ENCODE measurements at places on chromosomes 3 and 15.

- no peak for DNase-seq
Observed at GRCh38 chr3:17466028-17466427, 276.4 kb downstream of the TBC1D5 start.

GRCh38 chr3:38317192-38317759, 29.3 kb upstream of the XYLB start:
- no peak for DNase-seq

GRCh38 chr3:37608061-37608702, 253.5 kb upstream of the CTDSPL start:
- DNase-seq = no peak

DNA sequence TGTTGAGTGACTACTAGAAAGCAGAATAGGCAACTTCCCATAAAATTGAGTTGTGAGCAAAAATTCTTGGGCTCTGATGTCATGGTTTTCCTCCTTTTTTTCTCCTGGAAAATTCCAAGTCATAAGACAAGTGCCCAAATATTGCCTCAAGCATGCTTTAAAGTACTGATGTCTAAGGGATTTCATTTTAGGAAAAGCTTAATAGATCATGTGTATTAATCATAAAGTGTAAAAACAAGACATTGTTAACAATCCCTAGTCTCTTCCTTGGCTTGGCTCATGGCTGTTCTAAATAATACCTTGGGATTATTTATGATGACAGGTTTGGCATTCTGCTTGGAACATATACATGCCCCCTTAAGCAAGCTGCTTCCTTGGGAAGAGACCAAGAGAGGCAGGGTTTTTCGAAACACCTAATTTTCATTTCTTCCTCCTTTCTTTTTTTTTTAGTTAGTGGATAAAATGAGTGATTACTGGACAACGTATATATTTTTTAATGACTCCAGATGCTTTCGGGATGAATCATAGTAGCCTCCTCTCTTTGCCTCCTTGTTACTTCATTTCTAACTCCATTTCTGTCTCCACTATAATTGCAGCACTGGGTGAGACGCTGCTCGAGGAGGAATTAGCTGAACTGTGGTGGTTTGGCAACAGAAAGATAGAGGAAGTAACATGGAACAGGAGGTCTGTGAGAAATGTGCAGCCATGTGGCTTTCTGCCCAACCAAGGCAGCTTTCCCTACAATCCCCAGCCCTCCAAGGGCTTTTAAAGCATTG, 104.9 kb downstream of the TPRG1 start:
- DNase-seq = no peak

- no peak for DNase-seq
Observed at GRCh38 chr3:19013879-19014278, 134.4 kb upstream of the KCNH8 start.

GRCh38 chr3:126084768-126085180, 850 bp upstream of the SLC41A3 start:
- no peak for DNase-seq

- no peak for DNase-seq
Observed at GRCh38 chr3:107441617-107442016, 64.4 kb downstream of the CCDC54 start.

DNA sequence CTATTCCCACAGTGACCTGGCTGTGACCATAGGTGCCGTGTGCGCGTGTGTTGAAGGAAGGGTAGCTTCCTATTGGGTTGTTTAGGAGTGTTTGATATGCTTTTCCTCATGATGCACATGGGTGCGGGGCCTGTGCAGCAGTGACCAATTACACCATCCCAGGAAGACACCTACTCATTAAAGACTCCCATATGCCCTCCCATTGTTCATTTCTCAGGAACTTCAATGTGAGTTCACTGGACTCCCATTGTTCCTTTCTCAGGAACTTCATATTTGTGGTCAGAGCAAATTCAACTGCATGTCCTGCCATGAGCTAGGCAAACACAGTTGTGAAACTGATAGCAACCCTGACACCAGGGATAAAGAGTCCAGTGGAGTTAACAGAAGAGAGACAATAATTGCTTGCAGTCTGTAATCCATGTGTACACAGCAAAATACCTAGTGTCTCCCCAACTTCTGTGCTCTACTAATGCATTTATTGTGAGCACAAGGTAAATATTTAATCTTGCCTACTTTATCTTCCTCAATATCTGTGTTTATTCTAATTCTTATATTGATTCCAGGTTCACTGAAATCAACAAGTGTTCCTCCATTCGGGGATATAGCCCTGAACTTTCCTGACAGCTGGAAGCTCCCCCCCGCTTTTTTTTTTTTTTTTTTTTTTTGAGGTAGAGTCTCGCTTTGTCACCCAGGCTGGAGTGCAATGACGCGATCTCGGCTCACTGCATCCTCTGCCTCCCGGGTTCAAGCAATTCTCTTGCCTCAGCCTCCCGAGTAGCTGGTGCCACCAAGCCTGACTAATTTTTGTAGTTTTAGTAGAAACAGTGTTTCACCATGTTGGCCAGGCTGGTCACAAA, 57.5 kb upstream of the GCNT3 start:
- no peak for DNase-seq

DNA sequence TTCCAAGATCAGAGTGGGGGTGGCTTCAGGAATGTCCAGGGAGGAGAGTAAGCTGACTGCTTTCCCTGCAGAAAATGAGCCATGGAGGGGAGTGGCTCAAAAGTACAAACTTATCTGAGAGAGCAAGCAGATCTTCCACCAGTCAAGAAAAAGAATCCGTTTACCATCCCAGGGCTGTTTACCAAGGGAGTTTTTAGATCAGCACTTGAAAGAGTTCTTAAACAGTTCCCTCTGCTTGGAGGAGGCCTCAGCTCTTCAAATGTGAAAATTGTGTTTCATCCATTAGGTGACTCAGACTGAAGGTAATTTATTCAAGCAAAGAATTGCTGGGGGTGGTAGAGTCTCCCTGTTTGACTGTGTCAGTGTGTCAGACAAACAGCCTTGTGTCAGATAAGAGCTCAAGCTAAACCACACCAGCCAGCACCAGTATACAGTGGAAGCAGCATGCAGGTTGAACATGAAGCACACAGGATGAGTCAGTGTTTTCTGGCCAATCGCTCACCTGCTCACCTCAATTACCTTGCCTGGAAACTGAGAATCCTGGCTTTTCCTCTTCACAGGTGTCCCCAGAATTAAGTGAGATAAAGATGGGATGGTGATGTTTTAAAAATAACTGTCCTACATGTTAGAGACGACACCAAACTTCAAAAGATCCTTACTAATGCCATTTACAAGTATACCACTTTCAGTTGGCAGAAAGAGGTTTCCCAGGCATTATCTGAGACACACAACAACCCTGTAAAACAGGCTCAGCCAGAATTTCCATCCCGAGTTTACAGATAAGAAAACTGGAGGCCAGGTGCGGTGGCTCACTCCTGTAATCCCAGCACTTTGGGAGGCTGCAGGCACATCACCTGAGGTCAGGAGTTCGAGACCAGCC, 21.7 kb downstream of the SH3BP5 start:
- peak; percentile 83 for DNase-seq

DNA sequence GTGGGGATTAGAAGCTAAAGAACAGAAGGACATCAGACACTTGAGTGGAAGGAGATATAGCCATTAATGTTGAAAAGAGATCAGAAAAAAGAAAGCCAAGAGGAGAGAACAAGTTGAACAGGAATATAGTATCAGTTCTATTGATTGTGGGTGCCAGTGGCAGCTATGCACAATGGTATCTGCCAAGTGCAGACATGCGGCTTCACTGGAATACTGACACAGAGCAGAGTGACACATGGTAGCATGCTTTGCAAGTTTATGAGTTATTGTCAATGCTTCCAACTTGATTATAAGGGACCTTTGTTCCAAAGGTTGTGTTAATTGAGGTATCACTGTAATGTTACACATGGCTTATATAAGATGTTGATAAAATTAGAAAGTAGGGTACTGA, 42.0 kb upstream of the TP63 start:
- no peak for DNase-seq

- no peak for DNase-seq
Observed at GRCh38 chr3:186362988-186363387, 954 bp upstream of the DGKG start.

- DNase-seq = no peak
Observed at GRCh38 chr3:162217647-162218046, 721.0 kb downstream of the OTOL1 start.

GRCh38 chr3:4508048-4508981, 15.2 kb downstream of the ITPR1 start:
- no peak for DNase-seq

- DNase-seq = no peak
Observed at GRCh38 chr3:43043071-43043766, 62.7 kb downstream of the POMGNT2 start.

DNA sequence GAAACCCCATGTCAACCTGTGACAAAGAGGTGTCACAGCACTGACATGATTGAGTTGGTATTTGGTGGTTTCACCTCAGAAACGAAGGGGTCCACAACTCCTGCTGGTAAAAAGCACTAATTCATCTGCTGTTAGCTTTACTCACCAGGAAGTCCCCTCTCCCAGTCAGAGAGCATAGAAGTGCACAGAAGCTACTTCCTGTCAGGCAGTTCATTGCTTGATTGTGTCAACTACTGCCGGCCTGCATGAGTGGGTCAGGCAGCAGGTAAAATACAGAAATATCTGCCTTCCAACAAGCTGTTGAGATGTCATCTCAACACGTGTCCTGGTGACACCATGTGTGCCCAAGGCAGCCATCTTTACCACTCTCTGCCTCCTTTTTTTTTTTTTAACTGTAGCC, 596.6 kb upstream of the NR2F2 start:
- no peak for DNase-seq

GRCh38 chr3:190321789-190322603, at the start of gene CLDN1:
Gene CLDN1 (minus strand): TSS chr3:190322446. CDS start chr3:190322206, 240 bp downstream.
- peak; percentile 86 for DNase-seq

DNA sequence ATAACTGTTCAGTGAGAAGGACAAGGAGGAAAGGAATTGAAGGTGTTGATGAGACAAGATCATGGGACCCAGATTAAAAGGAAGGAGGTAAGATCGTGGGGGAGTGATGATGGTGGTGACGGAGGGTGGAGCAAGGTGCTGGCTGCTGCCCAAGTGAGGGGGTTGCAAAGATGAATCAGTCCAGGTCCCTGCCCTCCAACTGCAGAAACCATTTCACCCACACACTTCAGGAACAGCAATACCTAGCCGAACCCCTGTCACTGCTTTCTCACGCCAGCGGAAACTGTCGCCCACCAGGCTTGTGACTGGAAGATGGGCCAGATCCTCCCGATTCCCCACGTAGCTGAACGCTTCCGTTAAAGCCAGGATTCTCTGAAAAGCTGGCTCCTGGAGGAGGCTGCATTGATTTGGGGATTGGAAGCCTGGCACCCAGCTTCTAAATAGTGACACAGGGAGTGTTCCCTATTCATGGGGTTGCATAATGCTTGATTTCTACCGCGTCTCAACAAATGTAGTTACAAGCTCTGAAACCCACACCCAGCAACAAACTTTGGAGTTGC, 3.2 kb upstream of the LSG1 start:
- DNase-seq = peak; percentile 85

DNA sequence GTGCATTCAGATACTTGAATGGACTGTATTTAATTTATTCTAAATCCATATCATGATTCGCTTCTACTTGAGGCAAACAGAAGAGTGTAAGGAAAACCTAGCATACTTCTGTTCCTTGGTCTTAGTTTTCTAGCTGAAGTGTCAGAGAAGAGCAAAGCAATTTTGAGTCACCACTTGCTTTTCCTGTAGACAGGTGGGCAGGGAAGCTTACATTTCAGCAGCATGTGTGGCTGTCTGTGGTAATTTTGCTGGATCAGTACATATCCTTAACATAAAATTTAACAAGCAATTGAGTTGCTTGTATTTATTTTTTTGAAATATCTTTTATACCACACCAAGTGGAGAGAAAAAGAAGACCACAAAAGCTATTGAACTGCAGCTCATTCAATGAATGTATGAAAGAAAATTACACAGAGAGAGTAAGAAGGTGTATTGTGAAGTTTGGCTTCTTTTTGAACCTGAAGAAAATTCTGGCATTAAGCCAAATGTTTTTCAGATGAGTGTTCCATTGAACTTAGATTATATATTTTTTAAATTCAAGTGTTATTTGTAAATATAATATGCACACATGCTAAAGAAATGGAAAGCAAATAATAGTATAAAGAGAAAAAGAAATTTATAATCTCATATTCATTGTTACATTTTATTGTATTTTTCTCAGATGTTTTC, 747.6 kb downstream of the NAALADL2 start:
- DNase-seq = no peak

- DNase-seq = no peak
Observed at GRCh38 chr3:13278783-13279531, 141.2 kb downstream of the NUP210 start.

DNA sequence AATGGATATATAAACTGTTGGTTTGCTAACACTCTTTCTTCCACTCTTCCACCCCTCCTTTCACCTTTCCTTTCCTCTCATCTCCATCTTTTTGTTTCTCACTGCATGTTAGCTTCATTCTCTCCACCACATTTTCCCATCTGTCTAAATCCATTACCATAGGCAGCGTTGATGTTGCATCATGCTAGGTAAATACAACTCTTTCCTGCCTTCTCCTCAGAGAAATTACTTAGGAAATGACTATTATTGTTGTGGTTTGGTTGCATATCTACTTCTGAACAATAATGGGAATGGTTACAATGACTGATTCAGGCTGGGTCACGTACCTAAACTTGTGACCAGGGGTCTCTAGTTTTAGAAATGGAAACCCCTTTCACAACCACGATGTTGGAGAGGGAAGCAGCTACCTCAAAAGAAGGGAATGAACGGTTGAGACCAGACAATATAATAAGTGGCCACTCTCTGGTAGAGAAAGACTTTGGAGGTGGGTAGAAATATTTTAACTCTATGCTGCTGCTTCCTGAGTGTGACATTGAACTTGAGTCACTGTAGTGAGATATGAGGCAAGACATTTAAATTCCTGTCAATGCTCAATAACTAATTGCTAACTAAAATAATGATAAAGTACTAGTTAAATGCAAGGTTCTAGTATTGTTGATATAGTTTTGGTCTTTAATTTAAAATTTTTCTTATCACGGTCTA, 314.1 kb upstream of the TGFBR2 start:
- DNase-seq = no peak

- DNase-seq = no peak
Observed at GRCh38 chr3:69435274-69436265, 49.7 kb upstream of the FRMD4B start.

GRCh38 chr3:133488785-133489367, 84.6 kb upstream of the CDV3 start:
- no peak for DNase-seq
